ENCODE measurements at places on chromosomes 12 and 14.

GRCh38 chr14:71918955-71919354 lies 13.3 kb upstream of the RGS6 start:
- no peak for DNase-seq

DNA sequence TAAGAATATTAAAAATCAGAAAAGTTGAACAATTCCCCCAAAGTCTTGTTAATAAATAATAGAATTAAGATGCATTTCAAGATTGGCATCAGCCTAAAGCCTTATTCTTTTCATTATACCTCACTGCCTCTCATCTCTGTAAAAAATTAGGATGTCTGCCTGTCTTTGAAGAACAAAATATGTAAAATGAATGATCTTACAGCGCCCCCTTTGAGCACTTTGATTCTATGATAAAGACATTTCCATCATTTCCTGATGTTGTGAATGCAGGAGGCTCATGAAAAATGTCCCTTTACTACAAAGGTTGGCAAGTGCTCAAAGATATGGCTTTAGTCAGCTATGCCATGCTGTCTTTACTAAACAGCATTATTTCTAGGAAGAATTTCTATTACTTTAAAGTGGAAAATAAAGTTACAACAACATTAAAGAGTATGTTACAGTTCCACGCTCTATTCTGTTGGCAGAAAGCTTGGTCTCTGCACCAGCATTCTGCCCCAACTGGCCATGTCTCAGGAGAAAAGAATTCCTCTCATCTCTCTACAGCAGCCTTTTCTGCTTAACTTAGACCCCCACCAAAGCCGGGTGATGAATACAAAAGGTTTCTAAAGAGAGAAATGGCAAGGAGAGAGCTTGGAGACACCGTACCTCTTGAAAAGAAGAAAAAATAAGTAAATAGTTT lies 95.1 kb downstream of the LLPH start:
- no peak for DNase-seq

- no peak for DNase-seq
Measured at GRCh38 chr14:91098591-91098990, 15.3 kb upstream of the DGLUCY start.

GRCh38 chr14:24607081-24607480 lies 2.4 kb downstream of the GZMH start:
- DNase-seq, result no peak

DNA sequence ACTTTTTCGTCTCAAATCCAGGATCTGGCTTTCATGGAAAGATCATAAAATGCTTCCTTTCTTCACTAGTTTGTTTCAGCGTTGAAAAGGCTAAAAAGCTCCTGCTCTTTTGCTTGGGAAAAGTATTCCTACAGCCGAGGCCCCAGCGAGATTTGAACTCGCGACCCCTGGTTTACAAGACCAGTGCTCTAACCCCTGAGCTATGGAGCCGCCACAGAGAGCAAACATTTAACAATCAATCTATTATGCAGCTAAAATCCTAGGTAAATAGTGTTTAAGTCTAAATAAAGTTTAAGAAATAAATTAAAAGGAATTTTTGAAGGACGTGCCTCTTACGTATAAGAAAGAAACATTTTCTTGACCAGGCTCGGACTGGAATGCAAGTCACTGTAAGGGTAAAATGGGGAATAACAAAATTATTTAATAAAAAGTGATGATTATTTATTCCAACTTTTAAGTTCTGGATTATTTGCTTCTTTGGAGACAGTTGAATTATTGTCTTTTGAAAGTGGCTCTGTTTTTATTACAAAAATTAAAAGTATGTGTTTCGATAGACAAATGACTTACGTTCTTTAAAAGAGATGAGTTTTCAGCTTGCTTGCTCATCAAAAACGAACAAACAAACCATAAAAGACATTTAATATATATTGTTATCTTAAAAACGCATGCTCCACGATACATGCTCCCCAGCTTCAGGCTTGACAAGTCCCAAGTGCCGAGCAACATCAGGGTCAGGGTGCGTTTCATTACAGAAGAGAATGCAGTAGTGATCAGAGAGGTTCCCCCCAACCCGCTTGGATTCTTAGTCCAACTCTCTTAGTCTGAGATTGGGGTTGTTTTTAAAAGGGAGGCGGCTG lies 10.2 kb downstream of the OR6S1 start:
- DNase-seq, result no peak

GRCh38 chr12:124040291-124040690 lies 67.3 kb downstream of the ZNF664 start:
- DNase-seq, result no peak

GRCh38 chr12:67741270-67741669 lies 92.7 kb downstream of the DYRK2 start:
- DNase-seq, result no peak

DNA sequence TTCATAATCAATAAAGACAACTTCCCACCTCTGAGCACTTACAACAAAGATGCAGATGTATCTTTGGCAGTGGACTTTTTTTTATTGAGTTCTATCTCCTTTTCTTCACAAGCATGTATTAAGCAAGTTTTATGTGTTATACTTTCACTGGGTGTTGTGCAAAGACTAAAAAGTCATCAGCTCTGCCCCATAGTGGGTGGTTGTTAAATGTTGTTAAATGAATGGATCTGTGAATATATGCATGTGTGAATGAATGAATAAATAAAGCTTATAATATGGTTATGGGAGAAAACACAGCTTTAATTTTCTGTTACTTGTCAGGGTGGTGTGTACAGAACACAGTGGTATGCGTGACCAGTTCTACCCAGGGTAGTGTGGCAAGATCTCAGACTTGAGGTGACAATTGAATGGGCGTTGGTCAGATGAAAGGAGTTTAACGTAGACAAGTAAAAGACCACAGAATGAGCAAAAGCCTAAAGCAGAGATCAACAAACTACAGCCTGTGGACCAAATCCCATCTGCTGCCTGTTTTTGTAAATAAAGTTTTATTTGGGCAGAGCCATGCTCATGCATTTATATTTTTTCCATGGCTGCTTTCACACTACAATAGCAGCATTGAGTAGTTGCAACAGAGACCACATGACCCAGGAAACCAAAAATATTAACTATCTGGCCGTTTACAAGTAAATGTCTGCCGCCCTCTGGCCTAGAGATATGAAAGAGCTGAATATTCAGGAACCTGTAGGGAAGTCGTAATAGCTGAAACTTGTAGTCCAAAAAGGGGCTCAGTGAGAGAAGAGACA lies 207.4 kb upstream of the EEA1 start:
- no peak for DNase-seq

- DNase-seq, result no peak
Measured at GRCh38 chr14:105474483-105475268, at the start of gene CRIP2. TSS of gene CRIP2 (plus strand) at chr14:105474821. CDS start at chr14:105474863, 42 bp downstream.

- DNase-seq, result no peak
Measured at GRCh38 chr14:85247071-85247470, 282.9 kb upstream of the FLRT2 start.

DNA sequence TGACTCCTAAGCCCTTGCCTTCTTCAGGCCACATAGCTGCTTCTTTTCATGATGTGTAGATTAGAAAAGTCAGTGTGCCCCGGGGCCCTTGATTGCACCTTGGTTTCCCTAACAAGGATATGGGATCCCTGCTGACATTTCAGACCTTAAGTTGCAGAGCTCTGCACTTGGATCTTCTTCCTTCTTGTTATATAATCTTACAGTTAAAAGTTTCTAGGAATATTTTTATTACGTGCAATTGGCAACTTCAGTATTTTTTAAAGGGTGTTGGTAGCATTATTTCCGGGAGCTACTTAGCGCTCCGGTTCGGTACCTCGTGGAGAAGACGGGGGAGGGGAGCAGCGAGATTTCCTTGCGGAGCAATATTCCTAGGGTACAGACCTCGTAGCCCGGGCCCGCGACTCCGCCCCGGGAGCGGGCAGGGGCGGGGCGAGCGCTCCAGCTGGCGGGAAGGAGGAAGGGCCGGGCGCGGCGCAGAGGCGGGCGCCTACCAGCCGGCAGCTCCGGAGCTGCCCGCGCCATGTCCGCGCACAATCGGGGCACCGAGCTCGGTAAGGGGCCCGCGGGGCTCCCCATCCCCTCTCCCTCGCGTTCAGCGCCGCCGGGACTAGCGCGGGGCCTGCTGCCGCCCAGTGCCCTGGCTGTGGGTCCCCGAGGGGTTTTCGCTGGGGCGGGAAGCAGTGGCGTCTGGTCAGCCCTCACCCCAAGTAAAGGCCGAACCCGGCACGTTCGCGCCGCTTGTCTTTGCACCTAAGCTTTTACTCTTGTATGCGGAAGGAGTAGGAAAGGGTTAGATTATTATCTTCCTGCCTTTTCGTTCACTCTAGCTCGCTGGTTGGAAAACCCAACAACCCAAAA lies at the start of gene DERA:
DERA (plus strand) TSS at position 469 of the 858 bp plus-strand sequence; CDS start at position 521, 52 bp downstream.
- peak; percentile 80 for DNase-seq

DNA sequence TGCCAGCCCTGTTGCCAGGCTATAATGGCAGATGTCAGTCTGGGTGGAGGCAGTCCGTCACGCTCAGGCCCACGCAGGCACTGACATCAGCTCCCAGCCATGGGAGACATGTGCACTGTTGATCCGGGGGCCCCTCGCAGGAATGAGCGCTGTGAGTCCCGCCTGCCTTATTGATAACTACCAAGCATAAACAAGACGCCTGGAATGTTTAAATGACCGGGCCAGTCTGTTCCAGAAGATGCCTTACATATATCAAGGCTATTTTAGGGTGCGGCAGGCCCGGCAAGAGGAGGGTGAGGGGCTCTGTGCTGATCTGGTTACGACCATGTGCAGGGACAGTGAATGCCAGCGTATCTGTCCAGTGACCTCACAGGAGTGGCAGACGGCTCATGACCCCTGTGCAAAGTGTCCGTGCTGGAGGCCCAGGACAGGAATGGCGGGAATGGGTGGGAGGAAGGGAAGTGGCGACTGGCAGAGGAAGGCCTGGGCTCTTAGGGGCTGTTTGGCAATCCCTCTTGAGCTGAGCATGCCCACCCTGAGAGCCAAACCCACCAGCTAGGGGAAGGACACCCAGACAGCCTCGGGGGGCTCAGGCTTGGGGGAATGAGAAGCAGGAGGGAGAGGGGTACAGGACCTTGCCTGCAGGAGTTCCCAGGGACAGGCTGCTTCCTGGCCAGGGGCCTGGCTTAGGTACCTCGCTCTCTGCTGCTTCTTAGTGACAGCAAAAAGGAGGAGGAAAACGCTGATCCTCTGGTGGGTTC lies 49.3 kb downstream of the DLK1 start:
- no peak for DNase-seq

GRCh38 chr14:24681056-24681455 lies 47.1 kb upstream of the GZMB start:
- no peak for DNase-seq

DNA sequence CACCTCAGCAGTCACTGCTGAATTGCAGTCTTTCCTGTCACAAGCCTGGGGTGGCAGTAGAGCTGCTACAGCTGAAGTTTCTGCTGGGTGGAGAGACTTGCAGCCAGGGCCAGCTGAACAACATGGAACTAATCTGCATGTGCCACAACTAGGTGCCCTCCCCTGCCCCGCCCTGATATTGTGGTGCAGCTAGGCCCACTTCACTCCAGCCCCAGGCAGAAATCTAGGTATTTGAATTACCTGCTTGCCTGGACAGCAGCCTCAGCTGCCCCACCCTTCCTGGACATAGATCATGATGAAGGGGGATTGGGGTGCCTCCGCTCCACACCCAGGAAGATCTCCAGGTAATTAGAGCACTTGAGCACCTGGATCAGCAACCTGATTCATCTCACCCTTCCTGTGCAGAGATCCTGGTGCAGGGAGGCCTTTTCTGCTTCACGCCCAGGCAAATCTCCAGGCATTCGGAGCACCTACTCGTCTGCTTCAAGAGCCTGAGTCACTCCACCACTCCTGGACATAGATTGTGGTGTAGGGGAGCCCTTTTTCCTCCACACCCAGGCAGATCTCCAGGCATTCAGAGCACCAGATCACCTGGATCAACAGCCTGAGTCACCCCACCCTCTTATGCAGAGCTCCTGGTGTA lies 477.0 kb downstream of the SOX5 start:
- DNase-seq, result no peak

- DNase-seq, result no peak
Measured at GRCh38 chr12:43196268-43196907, 355.6 kb downstream of the ADAMTS20 start.

GRCh38 chr12:9943240-9943639 lies 11.1 kb upstream of the CLEC2A start:
- no peak for DNase-seq

DNA sequence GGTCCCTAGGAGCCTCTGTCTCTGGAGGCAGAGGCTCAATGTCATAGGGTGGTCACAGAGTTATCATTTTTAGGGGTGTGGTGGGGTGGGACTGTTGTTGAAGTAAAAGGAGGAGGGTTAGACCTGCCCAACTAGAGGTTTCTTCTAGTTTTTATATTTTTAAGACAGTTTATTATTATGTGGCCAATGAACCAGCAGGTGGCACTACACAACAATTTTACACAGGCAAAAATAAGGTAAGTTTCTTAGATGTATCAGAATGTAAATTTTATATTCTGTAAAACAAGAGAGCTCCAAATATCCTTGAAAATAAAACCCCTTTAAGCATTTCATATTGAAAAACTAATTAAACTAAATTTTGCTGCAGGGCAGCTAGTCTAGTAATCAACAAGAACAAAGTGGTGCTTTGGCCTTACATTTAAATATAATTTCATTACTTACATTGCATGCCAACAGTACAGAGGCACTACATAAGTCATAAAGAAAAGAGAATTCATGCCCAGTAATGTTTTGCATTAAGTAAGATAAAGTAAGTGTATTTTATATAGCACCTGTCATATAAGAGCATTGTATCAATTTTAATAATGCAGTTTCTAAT lies 22.2 kb upstream of the OVCH1 start:
- DNase-seq, result no peak

- no peak for DNase-seq
Measured at GRCh38 chr14:73269729-73270531, 32.6 kb downstream of the PAPLN start.

- no peak for DNase-seq
Measured at GRCh38 chr12:1380171-1380851, 214.1 kb downstream of the FBXL14 start.

DNA sequence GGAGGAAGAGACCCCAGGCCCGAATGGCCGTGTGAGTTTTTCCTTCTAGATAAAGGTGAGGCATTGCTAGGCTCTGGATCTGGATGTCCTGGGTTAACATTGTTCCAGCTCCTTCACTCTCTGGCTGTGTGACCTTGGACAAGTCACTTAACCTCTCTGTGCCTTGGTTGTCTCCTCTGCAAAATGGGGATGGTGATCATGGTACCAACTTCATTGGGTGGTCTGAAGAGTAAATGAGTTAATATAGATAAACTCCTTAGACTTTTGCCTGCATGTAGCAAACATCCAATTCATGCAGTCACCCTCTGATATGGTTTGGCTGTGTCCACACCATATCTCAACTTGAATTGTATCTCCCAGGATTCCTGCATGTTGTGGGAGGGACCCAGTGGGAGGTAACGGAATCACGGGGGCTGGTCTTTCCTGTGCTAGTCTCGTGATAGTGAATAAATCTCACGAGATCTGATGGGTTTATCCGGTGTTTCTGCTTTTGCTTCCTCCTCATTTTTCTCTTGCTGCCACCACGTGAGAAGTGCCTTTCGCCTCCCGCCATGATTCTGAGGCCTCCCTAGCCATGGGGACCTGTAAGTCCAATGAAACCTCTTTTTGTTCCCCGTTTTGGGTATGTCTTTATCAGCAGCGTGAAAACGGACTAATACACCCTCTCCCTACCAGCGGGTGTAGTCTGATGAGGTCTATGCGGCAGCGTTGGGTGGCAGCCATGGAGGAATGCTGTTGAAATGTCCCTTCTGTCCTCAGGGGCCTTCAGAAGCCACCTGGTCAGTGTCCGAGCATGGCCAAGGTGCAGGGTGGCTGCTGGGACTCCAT lies 256.1 kb downstream of the GLT1D1 start:
- DNase-seq, result no peak

- DNase-seq, result no peak
Measured at GRCh38 chr12:49296836-49297694, 2.1 kb downstream of the PRPH start.

- no peak for DNase-seq
Measured at GRCh38 chr12:101759396-101760047, 20.3 kb upstream of the SYCP3 start.

GRCh38 chr14:81784084-81784483 lies 250.4 kb upstream of the SEL1L start:
- no peak for DNase-seq
